Mesenchymal stem cell (in vitro differentiated cells and primary cell): ENCODE measurements at places on chromosomes 12 and 14.

- no peaks in the 10 kb centered on the region for H3K36me3 ChIP-seq
- peak within 1 kb of the TSS; percentile 57 for H3K4me3 ChIP-seq
- no peak for DNase-seq
- H3K27me3 ChIP-seq = peaks cover 14% of the 10 kb centered on the region
- peaks cover 6% of the 10 kb centered on the region for H3K4me1 ChIP-seq
Observed at GRCh38 chr14:23183479-23183878, at the start of gene SLC7A8. Gene SLC7A8 (minus strand): TSS chr14:23183660. CDS start chr14:23182914, 746 bp downstream.

GRCh38 chr14:69090187-69090789 lies 62.6 kb downstream of the DCAF5 start:
- no peak overlapping the region for H3K4me3 ChIP-seq
- no peak overlapping the region for H3K27ac ChIP-seq
- H3K36me3 ChIP-seq = peaks cover 58% of the 10 kb centered on the region
- peak; percentile 43 for DNase-seq
- peaks cover 5% of the 10 kb centered on the region for H3K4me1 ChIP-seq

DNA sequence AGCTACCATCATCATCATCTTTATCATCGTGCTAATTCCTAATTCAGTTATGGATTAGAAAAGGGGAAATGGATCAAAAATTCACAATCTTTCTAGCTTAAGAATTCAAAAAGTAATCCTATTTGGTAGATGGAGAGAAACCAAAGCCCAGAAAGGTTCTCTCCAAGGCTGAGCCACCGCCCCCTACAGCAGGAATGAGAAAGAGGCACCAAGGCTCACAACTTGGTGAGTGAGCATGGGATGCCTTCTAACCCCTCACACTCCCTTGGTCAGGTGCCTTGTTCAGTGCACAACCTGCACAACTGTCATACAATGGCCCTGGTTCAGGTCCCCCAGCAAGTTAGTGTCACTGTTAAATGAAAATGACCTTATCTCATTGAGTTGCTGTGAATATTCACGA lies 171.5 kb downstream of the ANO2 start:
- H3K4me1 ChIP-seq = no peaks in the 10 kb centered on the region
- peaks cover 41% of the 10 kb centered on the region for H3K27me3 ChIP-seq
- H3K36me3 ChIP-seq = no peaks in the 10 kb centered on the region
- H3K27ac ChIP-seq = no peak overlapping the region
- no peak for DNase-seq
- H3K4me3 ChIP-seq = no peak overlapping the region

GRCh38 chr12:52246720-52247621 lies 13.9 kb downstream of the KRT7 start:
- peaks cover 61% of the 10 kb centered on the region for H3K4me1 ChIP-seq
- no peak for DNase-seq
- peak overlapping the region; percentile 9 for H3K27ac ChIP-seq
- H3K4me3 ChIP-seq = no peak overlapping the region
- no peaks in the 10 kb centered on the region for H3K27me3 ChIP-seq

DNA sequence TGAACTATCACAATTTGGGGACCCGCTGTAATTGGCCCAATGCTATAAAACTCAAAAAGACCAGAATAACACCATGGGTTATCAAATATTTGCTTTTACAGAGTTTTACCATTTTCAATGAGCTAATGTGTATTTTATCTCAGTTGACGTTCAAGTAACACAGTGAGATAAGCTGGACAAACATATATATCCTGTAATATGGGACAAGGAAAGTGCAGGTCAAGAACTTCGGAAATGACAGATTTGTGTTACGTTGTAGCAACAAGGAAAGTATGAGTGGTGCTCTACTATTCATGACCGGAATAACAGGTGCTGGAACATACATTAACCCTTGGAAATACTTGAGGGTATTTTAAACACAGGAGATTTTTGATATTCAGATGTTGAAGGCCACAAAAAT lies 566.4 kb upstream of the FLRT2 start:
- no peak overlapping the region for H3K27ac ChIP-seq
- no peaks in the 10 kb centered on the region for H3K4me1 ChIP-seq
- H3K4me3 ChIP-seq = no peak overlapping the region
- H3K27me3 ChIP-seq = no peaks in the 10 kb centered on the region
- DNase-seq = no peak
- no peaks in the 10 kb centered on the region for H3K36me3 ChIP-seq

DNA sequence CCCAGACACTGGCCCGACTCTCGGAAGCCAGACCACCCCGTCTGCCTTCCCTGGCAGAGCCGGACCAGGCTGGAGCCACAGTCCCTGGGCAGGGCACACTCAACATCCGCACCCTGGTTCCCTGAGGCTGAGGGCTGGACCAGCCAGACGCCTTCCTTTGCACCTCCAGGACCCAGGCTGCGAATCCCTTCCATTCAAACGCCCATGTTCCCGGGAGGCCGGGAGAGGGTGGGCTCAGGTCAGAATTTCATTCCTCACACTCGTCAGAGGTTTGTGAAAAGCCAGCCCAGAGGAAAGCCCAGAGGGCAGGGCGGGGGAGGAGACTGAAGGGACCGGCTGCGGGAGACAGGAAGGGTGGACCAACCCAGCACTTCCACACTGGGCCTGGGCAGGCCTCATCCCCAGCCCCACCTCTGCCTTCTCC lies 58.7 kb downstream of the LRRC74A start:
- H3K4me1 ChIP-seq = peaks cover 10% of the 10 kb centered on the region
- no peak overlapping the region for H3K4me3 ChIP-seq
- H3K27ac ChIP-seq = no peak overlapping the region
- H3K27me3 ChIP-seq = peaks cover 3% of the 10 kb centered on the region
- no peaks in the 10 kb centered on the region for H3K36me3 ChIP-seq

- peaks cover 16% of the 10 kb centered on the region for H3K4me1 ChIP-seq
- DNase-seq = no peak
Observed at GRCh38 chr12:47846294-47846996, 26.7 kb upstream of the HDAC7 start.

DNA sequence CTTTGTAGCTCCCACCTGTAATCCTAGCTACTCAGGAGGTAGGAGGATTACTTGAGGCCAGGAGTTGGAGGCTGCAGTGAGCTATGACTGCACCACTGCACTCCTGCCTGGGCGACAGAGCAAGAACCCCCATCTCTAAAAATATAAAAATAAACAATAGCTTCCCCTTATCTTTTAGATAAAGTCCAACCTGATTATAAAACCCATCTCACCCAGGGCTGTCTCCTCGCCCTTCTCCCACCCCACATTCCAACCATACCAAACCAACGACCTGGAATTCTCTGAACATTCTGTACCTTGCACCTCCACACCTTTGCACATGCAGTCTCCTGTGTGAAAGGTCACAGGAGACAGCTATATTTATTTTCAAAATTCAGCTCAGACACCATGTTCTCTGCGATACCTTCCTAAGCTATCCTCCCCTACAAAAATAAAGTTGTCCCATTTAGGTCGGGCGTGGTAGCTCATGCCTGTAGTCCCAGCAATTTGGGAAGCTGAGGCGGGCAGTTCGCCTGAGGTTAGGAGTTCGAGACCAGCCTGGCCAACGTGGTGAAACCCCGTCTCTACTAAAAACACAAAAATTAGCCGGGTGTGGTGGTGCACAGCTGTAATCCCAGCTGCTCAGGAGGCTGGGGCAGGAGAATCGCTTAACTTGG lies 7.7 kb downstream of the SLC7A7 start:
- no peak for DNase-seq
- no peak overlapping the region for H3K27ac ChIP-seq
- no peaks in the 10 kb centered on the region for H3K36me3 ChIP-seq
- H3K4me1 ChIP-seq = no peaks in the 10 kb centered on the region
- no peaks in the 10 kb centered on the region for H3K27me3 ChIP-seq
- H3K4me3 ChIP-seq = no peak overlapping the region
